ENCODE measurements at places on chromosomes 4 and X. TPM values are rescaled to one million over a fixed set of nuclear protein-coding genes. Genes with fewer than 3 reads are reported as not detected.

Gene IL1RAPL1
- not detected for total RNA-seq

DNA sequence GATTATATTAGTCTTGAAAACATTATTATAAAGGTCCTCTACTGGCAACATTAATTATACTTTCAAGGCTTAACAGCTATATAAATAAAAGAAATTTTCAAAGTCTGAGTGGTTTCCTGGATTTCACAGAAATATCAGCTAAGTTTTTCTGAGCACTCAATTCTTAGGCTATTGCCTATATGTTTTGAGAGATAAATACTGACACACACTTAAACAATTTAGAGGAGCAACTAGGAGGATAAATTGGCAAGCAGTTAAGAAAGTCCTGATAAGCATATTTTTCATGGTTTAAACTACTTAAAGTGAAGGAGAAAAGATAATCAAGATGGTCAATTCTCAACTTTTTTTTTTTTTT, 2.7 kb upstream of the MGARP start:
- no peak for DNase-seq

DNA sequence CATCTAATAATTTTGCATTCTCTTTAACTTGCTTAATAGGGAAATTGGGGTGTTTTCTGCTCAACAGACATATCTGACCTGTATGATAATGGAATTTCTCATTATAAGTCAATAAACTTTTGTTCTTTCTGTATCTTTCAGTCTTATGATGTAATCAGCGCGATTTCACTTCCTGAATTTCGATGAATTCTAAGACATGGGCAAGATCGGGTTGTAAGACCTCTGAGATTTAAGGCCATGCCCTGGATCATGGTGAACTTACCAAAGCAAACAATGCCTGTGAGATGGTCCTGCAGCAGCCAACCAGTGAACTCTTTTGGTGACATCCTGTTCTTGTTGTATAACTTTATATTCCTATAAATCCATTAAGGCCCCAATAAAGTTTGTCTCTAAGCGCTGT, 88.1 kb downstream of the NBDY start:
- DNase-seq, result no peak

Gene BEND2
- not detected for total RNA-seq

GRCh38 chr4:74331944-74332343, 23.7 kb downstream of the EPGN start:
- no peak for DNase-seq

Gene PDE5A
- 10.1 TPM for total RNA-seq

- no peak for DNase-seq
These were observed 406.0 kb downstream of the INPP4B start for GRCh38 chr4:142440093-142440492.

DNA sequence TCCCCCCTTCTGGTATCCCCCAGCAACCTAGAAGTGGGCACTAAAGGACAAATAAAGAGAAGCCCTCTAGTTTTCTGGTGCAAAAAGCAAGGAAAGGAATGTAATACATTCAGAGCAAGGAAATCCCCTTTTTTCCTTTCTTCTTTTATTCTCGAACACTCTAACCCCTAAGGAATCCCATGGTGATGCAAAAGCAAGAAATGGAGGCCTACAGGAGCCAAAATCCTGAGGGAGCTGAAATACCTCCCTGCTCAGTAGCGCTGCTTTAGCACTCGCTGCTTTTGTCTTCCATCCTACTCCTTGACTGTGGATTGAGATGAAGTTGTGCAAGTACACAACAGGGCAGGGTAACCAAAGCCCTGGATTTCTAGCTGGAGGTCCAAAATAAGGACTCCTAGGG, 251.0 kb downstream of the PRDM5 start:
- no peak for DNase-seq

GRCh38 chrX:71536285-71536684, 3.4 kb downstream of the OGT start:
- DNase-seq, result no peak

Gene HMGN5
- total RNA-seq, result 0.38 TPM

GRCh38 chr4:78032446-78032845, 24.7 kb upstream of the FRAS1 start:
- no peak for DNase-seq

- no peak for DNase-seq
These were observed 203.3 kb downstream of the ANTXR2 start for GRCh38 chr4:79869597-79870237.

- DNase-seq, result no peak
These were observed 261.0 kb downstream of the PDGFC start for GRCh38 chr4:156710365-156711192.

DNA sequence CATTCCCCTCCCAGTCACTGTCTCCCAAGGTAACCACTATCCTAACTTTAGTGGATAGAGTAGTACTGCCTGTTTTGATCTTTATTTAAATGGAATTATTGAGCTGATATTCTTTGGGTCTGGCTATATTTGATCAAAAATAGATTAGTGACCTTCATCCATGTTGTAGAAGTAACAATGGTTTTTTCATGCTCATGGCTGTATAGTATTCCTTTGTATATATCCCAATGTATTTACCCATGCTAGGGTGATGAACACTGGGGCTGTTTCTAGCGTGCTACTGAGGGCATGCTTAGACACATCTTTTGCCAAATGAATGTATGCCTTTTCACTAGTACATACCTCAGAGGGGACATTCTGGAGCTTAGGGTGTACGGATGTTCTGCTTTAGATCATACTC, 10.1 kb upstream of the MAGEA8 start:
- no peak for DNase-seq
